ENCODE measurements at places on chromosomes 6 and 20.

- DNase-seq: no peak
Measured at GRCh38 chr6:84346372-84346771, 118.9 kb upstream of the CEP162 start.

DNA sequence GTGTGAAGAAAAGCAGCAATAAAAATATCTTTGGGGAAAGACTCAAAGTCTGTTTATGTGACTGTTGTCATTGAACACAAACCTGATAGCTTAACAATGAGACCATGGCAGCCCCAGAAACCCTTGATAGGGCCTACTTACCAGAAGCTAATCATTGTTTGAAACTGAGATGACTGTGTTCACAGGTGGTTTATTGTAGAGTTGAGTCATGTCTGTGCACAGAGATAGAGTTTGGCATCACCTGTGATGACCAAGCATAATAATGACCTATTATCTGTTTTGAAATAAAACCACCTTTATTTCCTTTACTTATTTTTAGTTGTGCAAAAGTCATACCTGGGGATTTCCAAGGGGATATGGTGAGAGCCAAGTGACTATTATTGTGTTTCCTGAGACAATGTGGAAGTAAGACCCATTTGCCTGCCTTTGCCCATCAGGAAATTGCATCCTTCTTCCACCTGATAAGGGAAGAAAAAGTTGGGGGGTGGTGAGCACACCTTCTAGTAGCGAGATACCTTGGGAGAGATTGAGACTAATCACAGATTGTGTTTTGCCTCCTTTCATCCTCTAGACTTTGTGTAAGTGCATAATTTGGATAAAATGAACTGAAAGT is 456.9 kb upstream of the JAG1 start:
- no peak for DNase-seq

DNA sequence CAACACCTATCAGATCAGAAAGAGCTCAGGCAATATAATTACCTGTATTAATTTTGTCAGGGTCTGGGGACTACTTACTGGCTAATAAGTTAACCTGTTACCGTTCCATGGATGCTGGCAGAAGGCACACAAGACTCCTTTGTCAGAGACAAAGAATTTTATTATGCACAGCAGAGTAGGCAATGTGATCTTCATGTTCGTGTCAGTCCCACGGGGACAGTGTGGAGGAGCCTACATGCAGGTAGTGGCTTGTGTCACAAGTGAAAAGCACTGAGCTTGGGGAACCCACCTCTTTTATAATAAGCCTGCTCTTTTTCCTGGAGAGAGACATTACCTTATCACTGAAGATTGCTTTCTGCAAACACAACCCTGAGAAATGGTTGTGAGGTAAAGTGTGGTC is 96.9 kb downstream of the CD164 start:
- no peak for DNase-seq

GRCh38 chr20:54107600-54108325 is 37.4 kb upstream of the BCAS1 start:
- no peak for DNase-seq

- no peak for DNase-seq
Measured at GRCh38 chr6:13470238-13471140, 16.9 kb downstream of the GFOD1 start.

DNA sequence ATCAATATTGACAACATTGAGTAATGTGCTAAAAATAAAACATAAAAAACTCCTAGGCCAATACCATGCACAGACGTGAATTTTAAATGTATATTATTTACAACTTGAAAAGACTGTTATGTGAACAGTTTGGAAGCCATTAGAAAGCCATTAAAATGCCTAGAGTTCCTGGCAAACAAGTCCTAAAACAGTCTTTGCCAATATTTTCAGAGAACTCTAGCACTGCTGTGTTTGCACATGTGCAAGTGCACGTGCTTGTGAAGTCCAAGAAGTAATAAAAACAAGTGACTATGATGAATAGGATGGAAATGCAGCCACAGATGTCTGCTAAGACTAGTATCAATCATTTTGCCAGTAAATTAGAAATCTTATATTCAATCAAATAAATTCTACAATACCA is 1447.6 kb downstream of the GRIK2 start:
- DNase-seq: no peak

DNA sequence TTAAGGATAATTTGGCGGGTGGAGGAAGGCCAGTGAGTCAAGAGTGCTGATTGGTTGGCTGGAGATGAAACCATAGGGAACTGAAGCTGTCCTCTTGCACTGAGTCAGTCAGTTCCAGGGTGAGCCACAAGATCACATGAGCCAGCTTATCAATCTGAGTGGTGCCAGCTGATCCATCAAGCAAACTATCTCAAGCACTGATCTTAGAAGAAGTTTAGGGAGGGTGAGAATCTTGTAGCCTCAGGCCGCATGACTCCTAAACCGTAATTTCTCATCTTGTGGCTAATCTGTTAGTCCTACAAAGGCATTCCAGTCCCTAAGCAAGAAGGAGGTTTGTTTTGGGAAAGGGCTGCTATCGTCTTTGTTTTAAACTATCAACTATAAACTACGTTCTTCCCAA is 954.3 kb downstream of the KIF16B start:
- no peak for DNase-seq

DNA sequence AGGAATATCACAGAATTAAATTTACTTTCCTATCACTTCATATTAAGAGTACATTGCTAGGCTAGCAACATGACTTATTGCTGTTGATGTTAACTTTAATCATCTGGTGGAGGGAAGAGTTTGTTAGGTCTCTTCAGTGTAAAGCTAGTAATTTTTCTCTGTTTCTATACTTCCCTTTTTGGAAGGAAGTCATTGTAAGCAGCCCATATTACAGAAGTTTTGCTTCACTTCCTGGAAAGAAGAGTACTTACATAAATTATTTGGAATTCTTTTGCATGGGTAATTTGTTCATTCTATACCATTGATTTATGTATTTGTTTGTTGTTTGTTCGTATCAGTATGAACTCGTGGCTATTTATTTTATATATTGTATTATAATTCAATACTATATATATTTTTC is 405.2 kb downstream of the RFPL4B start:
- no peak for DNase-seq

GRCh38 chr6:51025082-51025777 is 206.6 kb downstream of the TFAP2B start:
- DNase-seq: no peak

GRCh38 chr6:133704371-133704770 is 184.5 kb upstream of the TCF21 start:
- DNase-seq: no peak

GRCh38 chr6:126210398-126211075 is 129.4 kb upstream of the CENPW start:
- DNase-seq: no peak

DNA sequence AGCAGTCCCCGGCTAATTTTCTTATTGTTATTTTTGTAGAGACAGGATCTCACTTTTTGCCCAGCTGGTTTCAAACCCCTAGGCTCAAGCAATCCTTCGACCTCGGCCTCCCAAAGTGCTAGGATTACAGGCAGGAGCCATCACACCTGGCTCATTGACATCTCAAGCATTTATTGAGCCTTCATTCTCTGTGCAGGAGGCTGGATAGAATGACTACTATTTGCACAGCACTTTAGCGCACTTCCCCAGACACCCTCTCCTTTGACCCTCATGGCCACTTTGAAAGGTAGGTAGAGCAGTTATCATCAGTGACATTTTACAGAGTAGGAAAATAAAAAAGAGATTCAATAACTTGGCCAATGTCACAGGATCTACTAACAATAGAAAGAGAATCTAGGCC is 124.0 kb upstream of the STXBP5 start:
- DNase-seq: no peak

DNA sequence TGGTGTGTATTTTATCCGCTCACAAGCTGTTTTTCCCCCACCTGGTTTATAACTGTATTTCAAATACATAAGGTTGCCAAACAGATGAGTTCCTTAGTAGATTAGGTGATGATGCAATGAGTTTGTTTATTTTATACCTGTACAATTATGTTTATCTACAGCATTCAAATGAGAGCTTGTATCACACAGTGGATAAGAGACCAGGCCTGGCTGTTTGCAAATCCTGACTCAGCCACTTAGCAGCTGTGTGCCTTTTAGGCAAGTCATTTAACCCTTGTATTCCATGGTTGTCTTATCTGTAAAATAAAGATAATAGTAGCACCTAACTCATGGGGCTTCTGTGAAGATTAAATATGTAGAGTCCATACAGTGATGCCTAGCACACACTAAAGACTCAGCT is 143.7 kb downstream of the MOXD1 start:
- no peak for DNase-seq

DNA sequence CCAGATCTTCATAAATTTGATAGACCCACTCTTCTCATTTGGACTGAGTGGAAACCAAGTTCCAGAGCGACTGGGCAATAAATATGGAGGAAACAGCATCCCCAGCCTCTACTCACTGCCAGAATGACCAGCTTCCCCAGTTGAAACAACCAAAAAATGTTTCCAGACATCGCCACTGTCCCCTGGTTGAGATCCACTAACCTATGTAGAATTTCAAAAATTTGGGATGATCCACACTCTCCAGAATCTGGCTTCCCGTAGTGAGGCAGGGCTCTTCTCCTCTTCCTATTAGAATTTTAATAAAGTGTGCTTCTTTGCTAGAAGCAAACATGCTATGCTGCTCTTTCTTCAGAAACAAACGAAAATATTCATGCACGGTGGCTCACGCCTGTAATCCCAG is 287.0 kb upstream of the SUPT3H start:
- no peak for DNase-seq

DNA sequence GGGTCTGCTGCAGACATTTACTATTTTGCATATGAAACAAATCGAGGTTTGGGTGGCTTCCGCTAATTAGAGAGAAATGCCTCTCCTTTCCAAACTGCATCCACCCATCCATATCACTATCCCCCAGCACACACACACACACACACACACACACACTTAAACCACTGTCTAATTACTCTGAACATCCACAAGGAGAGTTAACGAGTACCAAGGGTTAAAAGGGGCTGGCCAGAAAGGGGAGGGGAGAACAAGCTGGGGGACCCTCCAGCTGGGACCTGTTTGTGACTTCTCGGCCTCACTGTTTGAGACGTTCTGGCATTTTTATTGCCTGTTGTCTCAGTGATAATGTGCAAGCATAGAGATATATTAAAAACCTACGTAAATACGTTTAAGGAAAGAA is 261.2 kb downstream of the FOXC1 start:
- no peak for DNase-seq

GRCh38 chr20:11502061-11502460 is 415.6 kb upstream of the BTBD3 start:
- DNase-seq: no peak

DNA sequence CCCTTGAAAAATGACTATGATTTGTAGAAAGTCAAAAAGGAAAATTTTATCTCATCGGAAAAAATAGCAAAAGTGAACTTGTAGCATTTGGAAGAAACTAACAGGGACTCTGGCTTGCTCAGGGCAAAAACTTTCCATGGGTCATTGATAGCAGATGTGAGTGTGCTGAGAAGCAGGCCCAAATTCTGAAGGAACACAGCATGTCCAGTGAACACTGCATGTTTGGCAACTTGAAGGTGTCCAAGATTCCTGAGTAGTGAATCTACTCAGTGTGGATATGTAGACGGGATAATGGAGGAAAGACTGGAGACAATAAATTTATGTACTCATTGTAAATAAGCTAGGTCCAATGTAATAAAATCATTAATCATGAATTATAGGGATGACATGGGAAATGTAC is 8.2 kb downstream of the SLC17A2 start:
- no peak for DNase-seq

GRCh38 chr20:49248301-49248700 is 29.1 kb downstream of the DDX27 start:
- no peak for DNase-seq

- DNase-seq: peak; percentile 26
Measured at GRCh38 chr6:12233693-12234571, 56.2 kb upstream of the EDN1 start.

DNA sequence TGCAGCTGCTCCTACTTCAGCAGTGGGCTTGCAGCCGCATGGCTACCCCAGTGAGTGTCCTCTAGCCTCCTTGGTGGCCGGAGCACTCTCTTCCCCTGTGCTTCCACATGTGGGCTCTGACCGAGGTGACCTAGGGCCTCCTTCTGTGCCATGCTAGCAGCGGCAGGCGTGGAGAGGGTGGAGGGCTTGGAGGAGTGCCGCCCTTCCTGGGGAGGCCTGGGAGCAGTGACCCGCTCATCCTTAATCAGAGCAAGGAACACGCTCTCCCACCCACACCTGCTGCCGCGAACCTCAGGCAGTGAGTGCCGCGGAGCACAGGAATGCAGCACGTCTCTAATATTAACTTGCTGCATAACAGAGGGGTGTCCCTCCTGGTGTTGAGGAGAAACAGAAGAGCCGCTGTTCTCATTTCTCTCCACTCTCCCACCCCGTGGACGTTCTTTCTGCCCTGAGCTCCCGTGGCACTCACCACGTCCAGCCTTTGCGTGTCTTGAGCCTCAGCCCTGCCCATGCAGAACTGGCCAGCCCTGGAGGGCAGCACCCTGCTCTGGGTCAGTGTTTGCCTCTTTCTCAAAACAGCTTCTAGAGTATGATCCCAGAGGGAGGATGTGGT is 31.9 kb downstream of the DUSP22 start:
- DNase-seq: no peak

DNA sequence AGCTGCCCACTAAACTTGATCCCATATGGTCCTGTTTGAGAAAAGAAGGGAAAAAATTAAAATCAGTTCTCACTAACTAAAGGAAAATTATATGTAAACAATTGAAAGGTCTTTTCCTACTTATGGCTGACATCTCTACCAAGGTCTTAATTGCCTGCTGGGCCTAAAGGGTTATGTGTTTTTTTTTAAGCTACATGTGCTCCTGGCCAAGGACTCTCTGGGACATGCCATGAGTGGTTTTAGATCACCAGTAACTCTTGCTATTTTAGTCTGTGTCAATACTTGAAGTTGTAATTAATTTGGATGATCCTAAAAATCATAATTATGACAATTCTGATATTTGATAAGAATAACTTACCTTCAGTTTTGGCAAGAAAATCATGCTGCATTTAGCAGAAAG is 35.9 kb upstream of the EYA4 start:
- DNase-seq: no peak

- no peak for DNase-seq
Measured at GRCh38 chr6:21800948-21801438, 207.4 kb downstream of the SOX4 start.

DNA sequence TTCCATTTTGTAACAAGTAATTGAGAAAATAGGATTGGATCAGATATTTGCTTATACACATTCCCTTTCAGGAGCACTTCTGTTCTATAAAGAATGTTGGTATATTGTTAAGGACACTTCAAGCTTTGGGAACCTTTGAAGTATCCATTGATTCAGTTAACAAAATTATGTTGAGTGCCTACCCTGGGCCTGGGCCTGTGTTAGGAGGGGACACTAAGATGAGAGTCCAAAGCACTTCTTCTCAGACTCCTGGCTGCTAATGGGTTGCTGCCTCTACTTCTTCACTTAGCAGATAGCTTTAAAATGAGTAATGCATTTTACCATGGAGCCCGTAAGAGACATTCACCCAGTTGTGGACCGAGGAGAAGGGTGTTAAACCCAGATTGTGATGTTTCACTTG is 40.3 kb downstream of the PTPN1 start:
- DNase-seq: no peak

DNA sequence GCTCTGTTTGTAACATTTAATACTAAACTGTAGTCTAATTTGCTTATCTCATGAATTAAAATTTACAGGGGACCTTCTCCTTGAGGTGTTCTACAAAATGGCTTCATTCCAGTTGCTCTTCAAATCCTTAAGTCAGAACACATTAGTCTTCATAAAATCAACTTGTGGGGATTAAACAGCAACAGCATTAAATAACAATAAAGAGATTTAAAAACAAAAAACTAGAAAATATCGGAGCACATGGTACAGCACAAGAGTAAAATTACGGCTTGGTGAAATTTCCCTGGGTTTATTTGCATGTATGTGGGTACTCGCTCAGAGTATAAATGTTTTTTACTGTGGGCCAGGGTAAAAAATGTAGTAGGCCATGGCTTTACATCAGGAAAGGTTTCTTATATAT is 12.0 kb downstream of the RRAGD start:
- DNase-seq: no peak

Data from NCI-H2107 (cell line).